ENCODE measurements at places on chromosomes 16 and 17. TPM values are rescaled to one million over a fixed set of nuclear protein-coding genes. Genes with fewer than 3 reads are reported as not detected.

DNA sequence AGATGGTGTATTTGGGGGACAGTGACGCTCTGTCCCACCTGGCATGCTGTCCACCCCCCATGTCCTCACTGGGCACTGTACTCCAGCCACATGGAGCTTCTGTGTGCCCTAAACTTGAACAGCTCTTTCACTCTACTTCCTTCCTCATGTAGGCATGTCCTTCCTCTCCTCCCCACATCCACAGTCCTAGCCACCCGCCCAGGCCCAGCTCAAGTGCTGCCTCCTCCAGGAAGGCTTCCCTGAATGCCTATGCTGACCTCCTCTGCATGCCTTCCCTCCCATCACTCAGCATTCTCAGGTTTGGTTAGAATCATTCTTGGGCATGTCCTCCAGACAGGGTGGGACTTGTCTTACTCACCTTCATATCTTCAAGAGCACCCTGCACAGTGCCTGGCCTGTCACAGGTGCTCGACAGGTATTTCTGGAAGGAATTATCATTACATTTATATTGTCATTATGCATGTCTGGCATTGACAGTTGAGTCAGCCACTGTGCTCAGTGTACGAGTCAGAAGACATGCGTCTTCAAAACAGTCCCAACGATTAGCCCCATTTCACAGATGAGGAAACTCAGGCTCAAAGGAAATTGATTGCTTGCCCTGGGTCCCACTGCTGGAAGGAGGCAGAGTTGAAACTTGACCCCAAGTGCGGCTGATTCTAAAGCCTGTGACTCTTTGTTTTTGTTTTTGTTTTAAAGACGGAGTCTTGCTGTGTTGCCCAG is 42.1 kb upstream of the TOB1 start:
- DNase-seq, result no peak

DNA sequence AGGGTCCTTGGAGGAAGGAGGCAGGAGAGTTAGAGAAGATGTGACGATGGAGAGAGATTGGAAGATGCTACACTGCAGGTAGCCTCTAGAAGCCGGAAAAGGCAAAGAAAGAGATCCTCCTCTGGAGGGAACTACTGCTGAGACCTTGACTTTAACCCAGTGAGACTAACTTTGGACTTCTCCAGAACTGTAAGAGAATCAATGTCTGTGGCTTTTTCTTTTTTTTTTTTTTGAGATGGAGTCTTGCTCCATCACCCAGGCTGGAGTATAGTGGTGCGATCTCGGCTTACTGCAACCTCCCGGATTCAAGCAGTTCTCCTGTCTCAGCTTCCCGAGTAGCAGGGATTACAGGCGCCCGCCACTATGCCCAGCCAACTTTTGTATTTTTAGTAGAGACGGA is 8.7 kb downstream of the BCL7C start:
- no peak for DNase-seq

DNA sequence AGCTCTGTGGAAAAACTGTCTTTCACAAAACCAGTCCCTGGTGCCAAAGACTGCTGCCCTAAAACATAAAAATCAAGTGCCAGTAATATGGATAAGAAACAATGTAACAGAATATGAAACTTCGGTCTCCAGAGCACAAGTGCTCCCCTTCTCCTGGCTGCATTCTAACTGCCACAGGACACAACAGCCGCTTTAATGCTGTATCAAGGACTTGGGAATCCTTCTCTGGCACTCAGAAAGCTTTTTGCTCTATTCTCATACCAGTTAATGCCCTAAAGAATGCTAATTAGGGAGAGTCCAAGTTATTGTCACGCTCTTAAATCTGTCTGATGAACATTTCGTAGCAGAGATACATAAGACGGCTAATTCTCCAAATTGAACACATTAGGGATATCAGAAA is 90.9 kb downstream of the PARN start:
- DNase-seq, result no peak

Gene GPR179
- total RNA-seq, result not detected

DNA sequence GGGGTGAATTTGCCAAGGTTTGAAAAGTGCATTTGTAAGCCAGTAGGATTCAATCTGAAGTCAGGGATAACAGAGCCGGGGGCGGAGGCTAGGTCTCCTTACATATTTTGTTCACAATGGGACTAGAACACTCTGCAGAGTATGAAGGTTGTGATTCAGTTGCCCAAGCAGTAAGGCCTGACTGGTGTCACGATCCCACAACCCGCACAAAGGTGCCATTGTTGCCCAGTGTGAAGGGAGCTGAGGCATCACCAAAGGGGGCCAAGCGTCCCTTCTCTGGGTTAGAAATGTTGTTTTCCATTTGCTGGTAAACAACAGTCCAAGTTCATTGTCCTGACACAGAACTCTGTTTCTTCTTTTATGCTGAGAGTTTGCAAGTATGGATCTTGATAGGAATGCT is 471.8 kb downstream of the MAF start:
- no peak for DNase-seq

DNA sequence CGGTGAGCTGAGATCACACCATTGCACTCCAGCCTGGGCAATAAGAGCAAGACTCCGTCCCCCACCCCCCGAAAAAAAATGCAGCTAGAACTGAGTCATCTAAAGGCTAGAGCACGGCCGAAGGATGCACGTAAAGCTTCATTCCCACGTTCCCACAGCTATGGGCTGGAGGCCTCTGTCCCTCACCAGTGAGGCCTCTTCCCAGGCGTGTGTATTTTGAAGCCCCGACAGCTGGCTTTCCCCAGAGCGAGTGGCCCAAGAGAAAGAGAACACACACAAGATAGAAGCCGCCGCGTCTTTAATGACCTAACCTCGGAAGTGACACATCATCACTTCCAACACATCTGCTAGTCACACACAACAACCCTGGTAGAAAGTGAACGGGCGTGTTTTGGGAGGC is 6.6 kb upstream of the KCTD5 start:
- DNase-seq, result no peak
